ENCODE measurements at places on chromosomes 3 and 15.

DNA sequence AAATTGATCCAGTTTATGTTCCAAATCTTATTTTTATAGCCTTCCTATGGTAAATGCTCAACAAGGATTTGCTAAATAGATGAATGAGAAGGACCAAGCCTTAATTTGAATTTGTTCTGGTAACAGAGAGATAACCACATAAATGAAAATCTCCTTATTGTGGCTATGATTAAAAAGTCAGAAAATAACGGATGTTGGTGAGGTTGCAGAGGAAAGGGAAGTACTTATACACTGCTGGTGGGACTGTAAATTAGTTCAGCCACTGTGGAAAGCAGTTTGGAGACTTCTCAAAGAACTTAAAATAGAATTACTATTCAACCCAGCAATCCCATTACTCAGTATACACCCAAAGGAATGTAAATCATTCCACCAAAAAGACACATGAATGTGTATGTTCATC, 26.2 kb downstream of the AAGAB start:
- DNase-seq, result no peak

DNA sequence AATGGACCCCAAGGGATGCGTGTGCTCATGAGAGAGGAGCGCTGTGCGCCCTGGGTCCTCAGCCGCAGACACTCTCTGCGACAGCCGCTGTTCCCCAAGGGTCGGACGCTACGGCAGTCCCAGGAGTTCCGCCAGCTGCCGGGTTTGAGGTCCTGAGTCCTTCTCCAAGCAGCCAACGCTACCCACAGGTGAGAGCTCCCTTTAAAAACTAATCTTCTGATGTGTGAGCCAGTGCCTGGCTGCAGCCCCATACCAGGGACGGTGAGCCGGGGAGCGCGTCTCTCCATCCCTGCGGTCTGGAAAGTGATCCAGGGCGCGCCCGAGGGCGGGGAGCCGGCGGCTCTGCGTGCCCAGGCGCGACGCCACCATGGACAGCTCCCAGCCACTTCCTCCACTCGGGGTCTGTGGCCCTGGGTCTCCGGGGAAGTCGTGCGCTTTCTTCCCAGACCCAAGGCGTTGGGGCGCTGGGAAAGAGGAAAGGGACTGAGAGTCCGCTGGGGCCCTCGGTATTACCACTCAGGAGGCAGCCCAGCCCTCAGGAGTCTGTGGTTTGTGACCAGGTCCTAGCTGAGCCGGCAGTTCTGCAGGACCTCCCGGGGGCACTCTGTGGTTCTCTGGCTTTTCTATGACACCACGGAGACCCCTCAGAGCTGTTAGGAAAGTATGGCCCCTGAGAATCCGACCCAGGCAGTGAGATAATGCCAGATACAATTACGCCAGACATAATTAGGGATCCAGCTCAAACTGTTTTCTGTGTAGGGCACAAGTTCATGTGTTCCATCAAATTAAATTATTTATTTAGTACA, 1.4 kb downstream of the CEMIP start:
- DNase-seq, result no peak

- no peak for DNase-seq
These were observed 22.4 kb downstream of the FBXW12 start for GRCh38 chr3:48394391-48394790.

GRCh38 chr15:101042320-101042719, 123.2 kb downstream of the LRRK1 start:
- no peak for DNase-seq

DNA sequence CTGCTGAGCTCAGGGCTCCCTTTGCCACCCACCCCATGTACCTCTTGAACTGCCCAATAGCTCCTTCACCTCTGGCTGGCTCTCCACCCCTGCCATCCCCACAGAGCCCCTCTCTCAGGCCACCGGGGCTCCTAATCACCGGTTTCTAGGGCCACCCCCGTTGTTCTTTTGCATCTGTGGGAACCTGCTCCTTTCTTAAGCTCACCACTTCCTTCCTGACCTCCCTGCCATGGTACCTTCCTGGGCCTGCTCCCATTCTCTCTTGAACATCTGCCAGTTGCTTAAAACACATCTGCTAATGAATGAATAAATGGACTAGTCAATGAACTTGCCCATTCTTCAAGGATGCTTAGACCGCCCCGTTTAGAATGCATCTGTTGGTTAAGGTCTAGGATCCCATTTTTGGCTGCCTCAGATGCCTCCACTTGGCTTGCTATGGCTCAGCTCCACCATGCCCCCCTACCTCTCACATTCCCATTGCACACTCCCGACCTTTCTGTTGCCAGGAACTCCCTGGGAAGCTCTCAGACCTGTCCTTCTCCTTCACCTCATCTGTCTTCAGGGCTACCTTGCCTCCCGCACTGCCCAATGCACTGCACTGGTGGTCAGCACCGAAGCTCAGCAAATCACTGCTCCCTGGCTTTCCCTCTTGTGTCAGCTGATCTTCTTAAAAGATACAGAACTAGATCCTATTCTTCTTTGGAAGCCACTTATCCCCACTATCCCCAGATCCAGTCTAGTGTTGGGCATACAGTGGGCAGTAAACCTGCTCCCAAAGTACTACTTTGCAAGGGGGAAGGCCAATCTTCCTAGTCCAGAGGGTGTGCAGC, 9.1 kb downstream of the AMOTL2 start:
- no peak for DNase-seq

DNA sequence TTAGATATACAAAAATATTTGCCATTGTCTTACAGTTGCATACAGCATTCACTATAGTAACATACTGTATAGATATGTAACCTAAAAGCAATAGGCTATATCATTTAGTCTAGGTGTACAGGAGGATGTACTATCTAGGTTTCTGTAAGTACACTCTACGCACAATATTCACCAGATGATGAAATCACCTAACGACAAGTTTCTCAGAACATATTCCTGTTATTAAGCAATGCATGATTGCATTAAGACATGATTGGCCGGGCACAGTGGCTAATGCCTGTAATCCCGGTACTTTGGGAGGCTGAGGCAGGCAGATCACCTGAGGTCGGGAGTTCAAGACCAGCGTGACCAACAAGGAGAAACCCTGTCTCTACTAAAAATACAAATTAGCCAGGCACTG, 14.5 kb upstream of the PRKCI start:
- no peak for DNase-seq

DNA sequence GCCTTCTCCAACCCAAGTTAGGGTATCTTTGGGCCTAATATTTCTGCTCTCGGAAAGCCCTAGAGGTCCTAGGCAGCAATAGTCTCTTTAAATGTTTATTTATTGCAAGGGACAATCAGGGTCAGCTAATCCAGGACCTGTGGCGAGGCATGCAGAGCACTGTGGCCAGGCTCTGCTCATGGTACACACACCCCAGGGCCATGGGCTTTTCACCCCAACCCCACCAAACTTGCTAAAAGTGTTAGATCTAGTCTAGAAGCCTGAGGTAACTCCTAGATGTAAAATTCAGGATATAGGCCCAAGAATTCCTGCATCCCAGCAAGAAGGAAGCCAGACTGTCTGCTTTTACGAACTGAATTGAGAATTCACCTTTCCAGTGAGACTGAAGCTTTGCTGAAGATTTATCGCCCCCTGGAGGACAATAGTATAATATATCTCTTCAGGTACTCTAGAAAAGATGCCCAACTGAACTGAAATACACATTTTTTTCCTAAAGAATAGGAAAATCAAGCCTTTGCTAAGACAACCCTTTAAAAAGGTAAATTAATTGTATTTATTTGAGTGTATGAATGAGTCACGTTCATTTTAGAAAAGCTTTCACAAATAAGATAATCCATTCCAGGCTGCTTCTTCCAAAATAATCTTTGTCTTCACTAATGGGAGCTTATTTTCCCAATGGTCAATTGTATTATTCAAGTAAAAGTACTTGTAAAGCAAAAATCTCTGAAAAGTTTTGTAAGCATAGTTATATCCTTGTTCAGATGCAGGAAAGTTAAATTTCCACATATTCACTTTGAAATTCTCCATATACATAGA, 89.8 kb downstream of the LRRC3B start:
- DNase-seq, result no peak

- DNase-seq, result no peak
These were observed 197.6 kb downstream of the PDZRN3 start for GRCh38 chr3:73427048-73427706.

DNA sequence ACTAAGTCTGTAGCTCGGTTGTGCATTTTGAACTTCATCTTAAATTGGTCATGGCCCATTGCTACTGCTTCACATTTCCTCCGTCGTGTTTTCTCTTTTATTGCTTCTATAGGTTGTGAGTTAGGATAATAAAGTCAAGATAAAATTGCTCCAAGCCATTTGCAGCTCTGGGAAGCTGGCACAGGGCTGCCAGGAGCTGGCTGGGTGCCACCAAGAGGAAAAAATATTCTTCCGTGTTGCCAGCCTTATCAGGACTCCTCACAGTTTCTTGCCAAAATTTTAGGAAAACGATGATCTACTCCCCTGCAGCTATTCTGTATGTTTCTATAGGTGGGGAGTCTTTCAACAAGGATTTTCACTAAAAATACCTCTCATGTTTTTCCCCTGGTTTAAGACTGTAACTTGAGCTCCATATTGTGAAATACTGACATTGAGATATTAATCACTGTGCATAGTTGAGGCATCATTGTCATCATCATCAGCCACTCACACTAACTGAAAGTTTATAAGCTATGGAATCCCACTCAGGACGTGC, 55.4 kb upstream of the PIAS1 start:
- no peak for DNase-seq

GRCh38 chr15:39596358-39597051, 15.6 kb downstream of the THBS1 start:
- no peak for DNase-seq

DNA sequence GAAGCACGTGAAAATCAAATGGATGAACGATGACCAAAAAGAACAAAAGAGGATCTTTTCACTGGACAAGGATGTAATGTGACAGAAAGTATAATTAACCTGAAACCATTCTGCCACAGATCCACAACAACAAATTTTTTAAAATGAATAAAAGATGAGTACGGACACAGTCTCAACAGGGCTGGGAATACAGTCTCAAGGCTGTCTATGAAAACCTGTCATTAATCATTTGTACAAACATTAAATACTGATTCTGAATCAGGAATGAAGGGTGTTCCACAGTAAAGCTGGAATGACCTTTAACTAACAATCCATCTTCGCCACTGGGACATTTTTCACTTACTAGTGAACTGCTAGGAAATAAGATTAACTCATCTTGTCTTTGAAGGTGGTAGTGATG, 506.9 kb upstream of the ADAMTS9 start:
- DNase-seq, result no peak

DNA sequence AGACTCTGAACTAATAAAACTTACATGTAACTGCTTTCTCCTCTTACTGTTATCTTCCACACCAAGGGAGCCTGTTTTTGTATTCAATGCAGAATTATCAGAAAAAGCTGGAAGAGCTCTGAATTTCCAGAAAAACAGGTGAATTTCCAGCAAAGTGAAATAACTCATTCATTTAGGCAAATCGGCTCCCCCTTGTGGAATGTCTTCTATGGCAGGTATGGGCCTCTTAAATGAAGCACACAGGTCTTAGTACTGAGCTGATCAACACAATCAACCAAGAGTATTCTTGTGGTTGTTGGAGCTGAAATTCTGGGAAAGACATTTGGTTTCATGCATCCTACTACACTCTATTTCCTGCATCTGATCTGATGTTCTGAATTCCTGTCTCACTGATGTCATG, 31.0 kb upstream of the PTPRG start:
- no peak for DNase-seq

DNA sequence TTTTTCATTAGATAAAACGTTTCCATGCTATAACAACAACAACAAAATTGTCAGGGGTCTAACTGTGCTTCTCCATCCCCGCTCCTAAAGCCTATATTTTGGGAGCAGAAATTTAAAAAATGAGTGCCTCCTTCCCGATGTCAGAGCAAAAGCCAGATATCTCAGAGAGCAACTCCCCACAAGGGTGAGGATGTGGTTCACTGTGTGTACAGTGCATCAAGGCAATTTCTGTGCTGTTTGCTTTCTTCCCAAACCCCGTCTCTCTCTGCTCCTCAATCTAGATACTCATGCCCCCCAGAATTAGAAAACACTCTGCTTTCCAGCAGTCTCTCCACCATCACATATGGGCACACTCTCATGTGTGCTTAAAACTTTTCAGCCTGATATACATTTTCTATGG, 76.7 kb upstream of the MBNL1 start:
- DNase-seq, result no peak

GRCh38 chr3:188649521-188649920, 495.6 kb downstream of the LPP start:
- DNase-seq, result no peak

DNA sequence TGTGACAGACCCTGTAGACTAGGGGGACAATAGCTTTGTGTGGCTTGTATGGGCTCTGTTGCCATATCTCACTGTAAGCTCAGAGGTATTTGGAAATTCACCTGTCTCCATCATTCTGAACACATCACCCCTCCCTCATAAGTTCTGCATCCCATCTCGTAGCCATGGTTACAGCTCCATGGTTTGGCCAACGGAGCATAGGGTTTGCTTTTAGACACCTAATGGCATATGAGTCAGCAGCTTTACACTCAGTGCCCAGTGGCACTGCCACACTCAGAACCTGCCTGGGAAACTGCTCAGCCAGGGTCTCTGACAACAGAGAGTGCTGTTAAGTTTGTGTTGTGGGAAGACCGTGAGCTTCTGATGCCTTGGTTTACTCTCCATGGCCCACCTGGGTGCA, 67.3 kb downstream of the CCK start:
- no peak for DNase-seq

DNA sequence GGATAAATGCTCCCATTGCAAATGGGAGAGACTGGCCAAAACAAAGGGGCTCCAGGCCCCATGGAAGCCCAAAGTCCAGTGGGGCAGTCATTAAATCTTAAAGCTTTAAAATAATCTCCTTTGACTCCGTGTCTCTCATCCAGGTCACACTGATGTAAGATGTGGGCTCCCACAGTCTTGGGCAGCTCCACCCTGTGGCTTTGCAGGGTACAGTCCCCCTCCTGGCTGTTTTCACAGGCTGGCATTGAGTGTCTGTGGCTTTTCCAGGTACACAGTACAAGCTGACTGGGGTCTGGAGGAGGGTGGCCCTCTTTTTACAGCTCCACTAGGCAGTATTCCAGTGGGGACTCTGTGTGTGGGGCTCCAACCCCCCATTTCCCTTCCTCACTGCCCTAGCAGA, 45.9 kb downstream of the NIPA2 start:
- no peak for DNase-seq

GRCh38 chr3:90034038-90034437, 926.6 kb downstream of the EPHA3 start:
- DNase-seq, result no peak

- no peak for DNase-seq
These were observed 4.5 kb downstream of the HDC start for GRCh38 chr15:50260969-50261496.

- no peak for DNase-seq
These were observed 2.0 kb upstream of the ST8SIA2 start for GRCh38 chr15:92391640-92392039.

- no peak for DNase-seq
These were observed 42.0 kb downstream of the ADAMTSL3 start for GRCh38 chr15:83695901-83696425.

- DNase-seq, result peak; percentile 42
These were observed 66.9 kb upstream of the PRR23C start for GRCh38 chr3:139111392-139112229.

DNA sequence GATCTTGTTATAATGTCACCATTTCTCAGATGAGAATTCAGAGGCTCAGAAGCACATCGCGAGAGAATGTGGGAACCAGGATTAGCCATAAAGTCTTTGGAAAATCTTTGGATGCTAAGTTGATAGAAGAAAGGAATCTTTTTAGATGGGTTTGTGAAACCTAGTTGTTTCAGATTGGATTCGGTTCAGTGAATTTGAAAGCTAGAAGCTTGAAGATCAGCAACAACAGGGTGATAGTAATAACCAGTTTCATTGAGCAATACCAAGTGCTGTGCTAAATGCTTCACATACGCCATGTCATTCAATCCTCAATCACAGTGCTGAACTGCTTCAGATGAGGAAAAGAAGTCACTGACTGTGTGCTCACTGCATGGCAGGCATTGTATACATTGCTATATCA, 47.4 kb upstream of the MITF start:
- DNase-seq, result no peak
